ENCODE measurements at places on chromosomes 6 and 20. TPM values are rescaled to one million over a fixed set of nuclear protein-coding genes. Genes with fewer than 3 reads are reported as not detected.

DNA sequence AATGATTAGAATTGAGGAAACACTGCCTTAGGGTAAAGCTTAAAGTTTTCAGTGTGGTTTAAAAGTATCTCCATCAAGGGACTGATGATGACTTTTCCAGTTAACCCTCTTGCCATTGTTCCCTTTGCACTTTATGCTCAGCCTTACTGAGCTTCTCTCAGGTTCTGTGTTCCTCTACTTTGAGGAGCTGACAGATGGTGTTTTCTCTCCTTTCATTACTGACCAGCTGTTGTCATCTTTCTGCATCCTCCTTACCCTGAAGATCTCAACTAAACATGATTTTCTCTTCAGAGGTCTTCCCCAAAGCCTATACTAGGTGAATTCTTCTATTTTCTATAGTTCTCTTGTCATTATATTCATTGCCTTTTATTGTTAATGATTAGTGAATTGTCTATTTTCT lies 475.6 kb upstream of the SYNCRIP start:
- H3K4me1 ChIP-seq = no peaks in the 10 kb centered on the region
- H3K27ac ChIP-seq = no peak overlapping the region
- no peaks in the 10 kb centered on the region for H3K36me3 ChIP-seq
- H3K4me3 ChIP-seq = no peak overlapping the region
- no peak for DNase-seq

DNA sequence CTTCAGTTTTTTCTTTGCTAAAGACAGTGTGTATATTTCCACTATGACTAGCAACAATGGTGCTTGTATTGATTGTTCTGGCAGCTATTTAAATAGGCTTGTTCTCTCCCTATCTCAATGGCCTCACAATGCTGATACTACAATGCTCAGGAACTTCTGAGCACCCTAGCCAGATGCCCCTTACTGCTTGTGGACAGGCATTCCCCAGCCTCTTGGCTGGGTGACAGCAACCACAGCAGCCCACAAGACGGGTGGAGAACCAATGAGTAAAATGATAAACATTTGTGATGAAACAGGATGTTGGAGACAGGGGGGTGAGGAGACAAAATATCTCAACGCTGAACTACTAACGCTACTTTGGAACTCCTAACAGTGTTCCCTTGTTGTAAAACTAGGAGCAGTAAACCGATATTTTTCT lies 42.3 kb downstream of the HIVEP2 start:
- peak overlapping the region; percentile 93 for H3K27ac ChIP-seq
- peak overlapping the region; percentile 62 for H3K4me3 ChIP-seq
- peak; percentile 95 for DNase-seq
- H3K27me3 ChIP-seq = no peaks in the 10 kb centered on the region
- peaks cover 40% of the 10 kb centered on the region for H3K4me1 ChIP-seq

GRCh38 chr6:139230391-139230840 lies 61.4 kb downstream of the TXLNB start:
- no peaks in the 10 kb centered on the region for H3K36me3 ChIP-seq
- no peak overlapping the region for H3K4me3 ChIP-seq
- H3K27ac ChIP-seq = no peak overlapping the region
- no peak for DNase-seq
- peaks cover 5% of the 10 kb centered on the region for H3K4me1 ChIP-seq
- H3K27me3 ChIP-seq = no peaks in the 10 kb centered on the region

GRCh38 chr6:20839630-20840029 lies 305.4 kb downstream of the CDKAL1 start:
- no peak for DNase-seq
- no peaks in the 10 kb centered on the region for H3K27me3 ChIP-seq
- H3K36me3 ChIP-seq = no peaks in the 10 kb centered on the region
- no peaks in the 10 kb centered on the region for H3K4me1 ChIP-seq
- no peak overlapping the region for H3K4me3 ChIP-seq

- no peaks in the 10 kb centered on the region for H3K36me3 ChIP-seq
- no peaks in the 10 kb centered on the region for H3K27me3 ChIP-seq
- no peak overlapping the region for H3K4me3 ChIP-seq
- no peaks in the 10 kb centered on the region for H3K4me1 ChIP-seq
- no peak overlapping the region for H3K27ac ChIP-seq
- DNase-seq = no peak
Observed at GRCh38 chr6:52491203-52492069, 71.3 kb downstream of the EFHC1 start.

GRCh38 chr6:108888052-108888451 lies 39.8 kb downstream of the ARMC2 start:
- H3K4me3 ChIP-seq = no peak overlapping the region
- no peaks in the 10 kb centered on the region for H3K36me3 ChIP-seq
- no peaks in the 10 kb centered on the region for H3K27me3 ChIP-seq
- H3K4me1 ChIP-seq = no peaks in the 10 kb centered on the region
- H3K27ac ChIP-seq = no peak overlapping the region
- DNase-seq = no peak

DNA sequence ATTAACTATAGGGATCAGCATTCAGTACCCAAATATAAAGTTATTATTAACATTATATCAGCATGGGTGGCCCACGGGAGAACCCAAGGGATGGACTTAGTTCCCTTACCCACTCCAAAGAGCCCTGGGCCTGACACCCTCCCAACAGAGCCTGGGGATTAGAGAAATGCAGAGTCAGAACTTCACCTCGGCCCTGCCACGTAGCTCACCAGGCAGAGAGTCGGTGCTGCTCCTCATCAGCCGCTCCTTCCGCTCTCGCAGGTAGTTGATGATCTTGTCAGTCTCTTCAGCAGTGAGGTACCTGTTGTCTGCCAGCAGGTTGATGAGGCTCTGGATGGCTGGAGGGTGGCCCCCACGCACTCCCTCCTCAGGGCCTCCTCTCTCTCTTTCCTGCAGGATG lies 26.6 kb downstream of the NCOA5 start:
- no peak for DNase-seq
- H3K4me1 ChIP-seq = peaks cover 42% of the 10 kb centered on the region
- peaks cover 70% of the 10 kb centered on the region for H3K36me3 ChIP-seq
- H3K27ac ChIP-seq = no peak overlapping the region

DNA sequence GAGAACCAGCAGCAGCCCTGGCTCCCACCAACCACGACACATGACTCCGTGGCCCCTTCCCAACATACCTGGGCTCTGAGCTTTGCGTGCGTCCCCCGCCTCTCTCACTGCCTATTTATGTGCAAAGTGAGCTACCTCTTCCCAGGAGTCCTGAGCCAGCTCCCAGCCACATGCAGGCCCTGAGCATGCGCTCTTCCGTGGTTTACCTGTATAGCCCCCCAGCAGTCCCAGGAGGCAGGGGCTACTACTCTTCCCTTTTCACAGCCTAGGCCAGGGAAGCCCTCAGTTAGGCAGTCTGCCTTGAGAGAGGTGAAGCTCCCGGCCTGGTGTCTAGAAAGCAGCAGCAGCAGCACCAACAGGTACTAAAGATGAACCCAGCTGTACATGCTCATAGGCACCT lies 114.8 kb upstream of the CDYL start:
- no peak overlapping the region for H3K27ac ChIP-seq
- DNase-seq = no peak
- H3K36me3 ChIP-seq = no peaks in the 10 kb centered on the region
- H3K4me3 ChIP-seq = no peak overlapping the region

DNA sequence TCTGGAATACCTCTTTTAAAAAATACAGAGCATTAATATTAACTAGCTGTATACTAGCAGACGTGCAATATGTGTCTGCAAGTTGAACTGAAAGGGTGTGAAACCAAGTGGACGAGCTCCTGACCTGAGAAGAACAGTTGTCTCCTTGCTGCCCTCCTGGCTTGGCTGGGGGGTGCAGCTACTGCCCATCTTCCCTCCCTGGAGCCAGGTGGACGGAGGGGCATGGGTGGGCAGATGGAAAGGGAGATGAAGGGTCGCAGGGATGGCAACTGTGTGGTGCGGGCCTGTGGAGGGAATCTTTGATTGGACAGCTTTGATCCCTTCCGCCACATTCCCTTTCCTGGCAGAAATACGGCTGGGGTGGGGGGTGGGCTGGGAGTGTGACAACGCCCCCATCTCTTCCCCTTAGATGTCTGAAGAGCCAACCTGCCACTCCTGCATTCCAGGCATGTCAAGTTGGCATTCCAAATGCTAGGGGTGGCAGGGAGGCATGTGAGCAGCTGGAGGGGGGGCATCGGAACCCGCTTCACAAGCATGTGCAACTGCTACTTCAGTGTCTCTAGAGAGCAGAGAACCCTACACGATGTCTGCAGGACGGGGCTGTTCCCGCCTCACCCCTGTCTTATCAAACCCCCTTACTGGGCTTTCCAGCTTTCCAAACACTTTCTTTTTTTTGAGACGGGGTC lies 37.3 kb downstream of the SRSF3 start:
- no peaks in the 10 kb centered on the region for H3K4me1 ChIP-seq
- no peak for DNase-seq
- no peaks in the 10 kb centered on the region for H3K27me3 ChIP-seq
- no peak overlapping the region for H3K27ac ChIP-seq

DNA sequence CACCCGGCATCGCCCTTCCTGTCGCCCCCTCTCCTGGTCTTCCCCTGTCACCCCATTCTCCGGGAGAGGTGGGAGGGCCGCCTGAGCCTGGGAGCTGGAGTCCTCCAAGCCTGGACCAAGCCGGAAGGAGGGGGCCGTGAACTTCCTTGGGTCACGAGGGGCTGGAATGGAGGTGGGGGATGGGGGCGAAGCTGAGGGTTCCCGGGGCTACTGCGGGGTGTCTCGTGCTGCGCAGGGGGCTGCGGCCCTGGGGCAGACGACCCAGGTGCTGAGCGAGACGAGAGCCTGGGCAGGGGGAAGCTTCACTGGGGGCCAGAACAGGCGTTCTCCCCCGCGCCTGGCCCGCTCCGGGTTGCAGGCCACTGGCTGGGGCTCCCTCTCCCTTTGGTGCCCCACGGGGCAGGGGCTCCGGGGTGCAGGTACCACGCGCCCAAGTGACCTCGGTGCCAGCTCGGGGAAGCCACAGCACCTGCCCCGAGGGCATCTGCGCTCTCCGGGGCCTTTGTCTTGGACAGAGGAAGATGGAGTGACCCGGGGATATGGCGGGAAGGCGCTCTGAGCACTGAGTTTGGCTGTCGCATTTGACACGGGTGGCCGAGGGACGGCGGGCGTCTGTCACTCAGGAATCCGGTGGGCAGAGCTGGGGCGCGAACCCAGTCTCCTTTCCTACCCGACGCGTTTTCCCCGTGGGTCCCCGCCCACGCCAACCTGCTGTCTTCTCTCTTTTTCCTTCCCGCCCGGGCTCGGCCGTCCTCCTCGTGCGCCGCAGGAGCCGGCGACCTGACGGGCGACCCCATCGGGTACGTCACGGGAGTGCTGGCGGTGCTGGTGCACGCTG lies 1.2 kb downstream of the SLC35D3 start:
- peaks cover 41% of the 10 kb centered on the region for H3K27me3 ChIP-seq
- H3K36me3 ChIP-seq = no peaks in the 10 kb centered on the region
- H3K4me1 ChIP-seq = peaks cover 38% of the 10 kb centered on the region

DNA sequence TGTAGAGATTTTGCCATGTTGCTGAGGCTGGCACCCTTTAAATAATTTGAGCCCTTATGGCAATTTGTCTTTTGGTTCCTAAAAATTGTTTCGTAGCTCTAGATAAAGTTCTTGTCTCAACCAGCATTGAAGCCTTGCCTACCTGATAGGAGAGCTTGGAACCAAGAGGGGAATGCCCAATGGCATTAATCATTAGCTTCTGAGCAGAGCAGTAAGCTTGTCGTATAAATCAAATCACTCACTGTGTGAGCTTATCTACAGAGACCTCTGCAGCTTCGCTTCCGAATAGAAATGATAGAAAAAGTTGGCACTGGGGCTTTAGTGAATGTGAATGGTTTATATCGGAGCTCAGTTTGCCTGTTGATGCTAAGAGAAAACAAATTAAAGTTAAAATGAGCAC lies 10.7 kb downstream of the ANKRD6 start:
- no peaks in the 10 kb centered on the region for H3K27me3 ChIP-seq
- no peaks in the 10 kb centered on the region for H3K36me3 ChIP-seq
- H3K4me3 ChIP-seq = no peak overlapping the region
- no peaks in the 10 kb centered on the region for H3K4me1 ChIP-seq
- DNase-seq = no peak
- no peak overlapping the region for H3K27ac ChIP-seq

- H3K27me3 ChIP-seq = no peaks in the 10 kb centered on the region
- H3K36me3 ChIP-seq = no peaks in the 10 kb centered on the region
- H3K4me1 ChIP-seq = no peaks in the 10 kb centered on the region
- H3K27ac ChIP-seq = no peak overlapping the region
Observed at GRCh38 chr6:22825210-22825609, 255.8 kb downstream of the HDGFL1 start.

- no peak overlapping the region for H3K4me3 ChIP-seq
- no peak overlapping the region for H3K27ac ChIP-seq
- no peaks in the 10 kb centered on the region for H3K36me3 ChIP-seq
- no peaks in the 10 kb centered on the region for H3K27me3 ChIP-seq
Observed at GRCh38 chr20:37270576-37271420, 9.2 kb upstream of the GHRH start.

Gene CD24
- total RNA-seq = not detected

Gene GGTLC1
- not detected for total RNA-seq

Gene IYD
- not detected for total RNA-seq

Gene LZTS3
- 22.2 TPM for total RNA-seq

Gene OR2H1
- total RNA-seq = not detected

Gene MOXD1
- not detected for total RNA-seq

Gene PHF10
- 93.9 TPM for total RNA-seq

Gene HSPA1L
- total RNA-seq = 1.7 TPM

Gene STMND1
- total RNA-seq = not detected

Gene MYT1
- not detected for total RNA-seq

Gene DOK5
- total RNA-seq = not detected

Measured in CD4-positive, alpha-beta T cell (primary cell).